ENCODE measurements at places on chromosomes 2 and 18.
A peak's percentile ranks its signal among the peaks of the same experiment; 100 is the strongest.

DNA sequence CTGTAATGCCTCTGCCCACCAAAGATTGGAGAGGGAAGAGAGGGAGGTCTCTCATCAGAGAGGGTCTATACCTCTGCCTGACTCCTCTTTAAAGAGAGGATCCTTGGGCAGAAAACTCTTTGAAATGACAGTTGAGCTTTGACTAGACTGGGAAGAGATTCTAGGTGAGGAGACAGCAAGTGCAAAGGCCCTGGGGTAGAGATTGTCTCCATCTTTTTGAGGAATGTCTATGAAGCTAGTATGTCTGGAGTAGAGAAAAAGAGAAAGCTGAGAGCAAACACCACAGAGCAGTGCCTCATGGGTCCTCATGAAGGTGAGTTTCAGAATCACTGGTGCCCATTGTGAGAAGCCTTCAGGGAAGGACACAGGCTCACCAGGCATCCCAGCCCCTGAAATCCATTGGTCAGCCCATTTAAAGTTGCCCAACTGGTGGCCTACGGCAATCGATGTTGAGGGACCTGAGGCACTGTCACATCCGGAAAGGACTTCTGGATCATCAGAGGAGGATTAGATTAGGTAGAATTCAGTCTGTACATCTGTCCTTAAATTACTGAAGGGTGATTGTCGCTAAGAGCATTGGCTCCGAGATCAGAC is 31.5 kb downstream of the LBH start:
- DNase-seq: no peak

DNA sequence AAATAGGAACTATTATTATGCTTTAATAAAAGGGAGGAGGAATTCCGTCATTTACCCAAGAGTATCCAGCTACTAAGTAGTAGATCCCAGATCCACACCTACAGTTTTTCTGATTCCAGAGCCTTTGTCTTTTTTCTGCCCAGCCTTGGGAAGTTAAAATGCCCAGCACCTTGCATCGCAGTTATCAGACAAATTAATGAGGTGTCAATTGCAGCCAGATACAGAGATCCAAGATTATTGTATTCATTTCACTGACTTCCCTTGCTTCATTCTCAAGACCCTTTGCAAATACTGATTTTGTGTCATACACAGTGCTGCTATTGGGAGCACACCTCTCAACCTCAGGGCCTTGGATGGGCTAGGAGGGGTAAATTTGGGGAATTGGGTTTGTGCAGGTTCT is 1.1 kb downstream of the IL18R1 start:
- DNase-seq: no peak

DNA sequence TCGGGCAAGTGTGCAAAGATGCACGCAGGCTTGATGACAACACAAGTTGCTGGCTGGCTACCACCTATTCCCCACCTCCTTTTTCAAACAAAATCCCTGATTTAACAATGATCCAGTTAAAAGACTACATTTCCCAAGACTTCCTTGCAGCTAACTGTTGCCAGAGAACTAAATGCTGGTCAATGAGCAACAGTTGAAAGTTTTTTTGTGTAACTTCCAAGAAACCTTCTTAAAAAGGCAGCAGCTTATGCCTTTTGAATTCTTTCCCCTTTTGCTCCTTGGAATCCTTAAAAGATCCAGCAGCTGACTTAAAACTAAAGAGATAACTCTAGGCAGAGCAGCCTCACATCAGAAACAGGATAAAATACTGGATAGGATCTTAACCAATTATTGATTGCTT is 38.5 kb downstream of the NPHP1 start:
- no peak for DNase-seq

GRCh38 chr2:219171231-219171651 is 1.4 kb upstream of the SLC23A3 start:
- no peak for DNase-seq

GRCh38 chr2:38947241-38948239 is 57.9 kb downstream of the ARHGEF33 start:
- DNase-seq: peak; percentile 27

DNA sequence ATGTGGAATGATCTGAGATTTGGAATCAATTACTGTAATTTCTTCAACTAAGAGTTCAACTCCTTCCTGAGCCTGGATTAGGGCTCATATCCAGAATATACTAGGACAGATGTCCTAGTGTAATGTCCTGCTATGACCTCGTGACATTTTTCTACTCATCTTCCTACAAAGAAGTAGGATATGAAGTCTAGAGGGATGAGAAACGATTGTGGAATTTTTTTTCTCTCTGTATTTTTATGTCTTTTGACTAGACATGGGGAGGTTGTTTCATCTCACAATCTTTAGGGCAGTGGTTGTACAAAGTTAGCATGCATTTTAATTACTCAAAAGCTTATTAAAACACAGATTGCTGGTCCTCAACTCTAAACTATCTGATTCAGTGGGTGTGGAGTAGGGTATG is 203.0 kb downstream of the PARD3B start:
- DNase-seq: no peak

DNA sequence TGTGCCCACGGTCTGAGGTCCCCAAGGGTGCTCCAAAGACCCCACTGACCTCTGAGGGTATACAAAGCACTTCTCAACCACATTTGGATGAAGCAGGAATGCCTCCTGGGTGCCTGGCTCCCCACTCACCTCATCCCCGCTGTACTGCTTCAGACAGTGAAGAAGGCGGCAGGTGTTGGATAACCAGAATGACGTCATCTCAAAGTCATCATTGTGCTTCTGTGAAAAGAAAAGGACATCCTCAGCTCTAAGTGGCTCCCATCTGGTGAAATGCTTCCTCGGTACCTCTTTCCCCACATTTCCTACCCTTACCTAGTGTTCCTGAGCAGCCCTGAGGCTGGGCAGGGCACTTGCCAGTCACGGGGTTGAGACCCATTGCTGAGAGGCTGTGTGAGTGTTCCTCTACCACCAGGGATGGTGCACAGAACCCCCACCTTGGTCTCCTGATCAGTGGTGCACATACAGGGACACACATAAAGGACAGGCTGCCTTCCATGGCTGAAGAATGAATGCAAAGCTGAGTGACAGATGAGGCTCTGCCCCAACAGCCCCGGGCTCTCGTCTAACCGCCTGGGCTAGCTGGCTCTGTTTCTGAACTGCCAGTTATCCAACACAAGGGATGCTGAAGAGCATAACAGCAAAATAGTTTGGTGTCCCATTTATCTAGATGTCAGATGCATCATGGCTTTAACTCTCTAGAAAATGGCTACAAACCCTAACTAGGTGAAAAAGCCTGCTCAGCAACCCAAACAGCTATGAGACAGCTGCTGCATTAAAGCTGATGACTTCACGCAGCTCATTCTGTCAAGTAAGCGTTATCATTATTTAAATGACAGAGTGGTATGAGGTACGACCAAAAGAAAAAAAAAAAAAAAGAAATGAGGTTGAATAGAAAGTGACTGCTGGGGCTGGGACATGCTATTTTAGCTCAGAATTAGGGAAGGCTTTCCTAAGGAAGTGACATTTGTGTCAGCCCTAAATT is 28.2 kb upstream of the ACAA2 start:
- no peak for DNase-seq

DNA sequence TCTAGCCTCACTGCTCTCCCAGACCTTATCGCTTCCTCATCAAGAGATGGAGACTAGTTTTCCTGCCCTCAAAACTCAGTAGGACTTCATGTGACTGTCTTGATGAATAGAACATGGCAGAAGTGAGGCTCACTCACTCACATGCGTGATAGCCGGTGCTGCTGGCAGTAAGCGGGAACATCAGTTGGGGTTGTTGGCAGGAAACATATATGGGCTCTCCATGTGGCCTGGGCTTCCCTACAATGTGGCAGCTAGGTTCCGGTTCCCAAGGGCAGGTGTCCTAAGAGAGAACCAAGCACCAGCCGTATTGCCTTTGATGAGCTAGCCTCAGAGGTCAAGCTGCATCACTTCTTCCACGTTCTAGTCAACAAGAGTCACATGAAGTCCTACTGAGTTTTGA is 15.2 kb upstream of the FAHD2A start:
- DNase-seq: no peak

DNA sequence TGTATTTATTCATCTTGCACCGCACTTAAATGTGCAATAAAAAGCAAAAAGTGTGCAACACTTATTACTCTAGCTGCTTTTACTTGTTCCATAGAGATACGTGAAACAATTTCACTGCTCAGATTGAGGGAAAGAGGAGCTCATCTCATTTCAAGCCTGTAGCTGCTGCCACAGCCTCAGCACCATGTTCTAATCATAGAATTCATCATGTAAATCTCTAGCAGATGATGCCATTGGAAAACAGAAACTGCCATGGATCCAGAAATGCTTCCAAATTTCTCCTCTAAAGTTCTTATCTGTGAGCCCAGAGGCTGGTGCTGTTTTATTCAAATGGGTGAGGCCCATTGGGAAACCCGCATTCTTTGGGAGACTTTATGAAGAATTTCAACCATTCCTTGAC is 2.0 kb downstream of the CDC42EP3 start:
- DNase-seq: no peak

DNA sequence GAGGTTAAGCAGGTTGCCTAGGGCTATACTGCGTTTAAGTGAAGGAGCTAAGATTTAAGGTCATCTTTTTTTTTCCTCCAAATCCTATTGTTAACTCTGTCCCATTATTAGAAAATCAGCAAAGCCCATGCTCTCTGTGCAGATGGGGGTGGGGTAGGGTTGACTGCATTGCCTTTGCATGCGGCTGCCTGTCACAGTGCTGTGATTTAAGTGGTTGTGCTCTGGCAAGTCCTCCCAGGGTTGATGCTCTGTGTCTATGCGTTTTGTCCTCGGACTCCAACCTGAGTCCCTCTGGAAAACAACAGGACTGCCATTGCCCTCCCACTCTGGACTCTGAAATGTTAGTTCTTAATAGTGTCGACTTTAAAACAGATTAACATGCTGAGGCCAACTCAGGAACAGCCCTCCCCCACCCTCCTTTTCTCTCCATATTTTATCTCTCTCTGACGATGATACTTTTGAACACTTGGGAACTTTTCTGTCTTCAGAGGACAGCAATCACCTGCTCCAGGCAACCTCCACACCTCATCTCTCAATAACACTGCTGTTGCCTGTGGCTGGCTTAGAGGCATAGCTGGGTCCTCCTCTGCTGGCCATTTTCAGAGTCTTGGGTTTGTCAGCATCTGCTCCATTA is 5.8 kb downstream of the FHOD3 start:
- no peak for DNase-seq

DNA sequence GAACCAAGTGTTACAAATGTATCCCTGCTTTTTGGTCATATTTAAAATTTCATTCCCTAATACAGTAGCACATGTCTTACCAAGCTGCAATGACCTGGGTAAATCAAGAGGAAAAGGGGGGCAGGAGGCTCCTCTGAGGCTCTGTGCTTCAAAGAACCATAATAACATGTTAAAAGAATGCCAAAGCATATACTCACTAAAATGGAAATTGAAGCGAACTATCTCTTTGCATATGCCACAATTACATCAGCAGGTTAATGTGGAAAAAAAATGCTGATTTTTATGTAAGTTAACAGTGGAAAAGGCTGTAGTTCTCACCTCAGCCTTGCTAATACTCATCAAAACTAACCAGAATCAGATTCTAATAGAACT is 37.5 kb upstream of the NCKAP5 start:
- DNase-seq: no peak

GRCh38 chr2:102046135-102046986 is 54.6 kb downstream of the IL1R2 start:
- no peak for DNase-seq

DNA sequence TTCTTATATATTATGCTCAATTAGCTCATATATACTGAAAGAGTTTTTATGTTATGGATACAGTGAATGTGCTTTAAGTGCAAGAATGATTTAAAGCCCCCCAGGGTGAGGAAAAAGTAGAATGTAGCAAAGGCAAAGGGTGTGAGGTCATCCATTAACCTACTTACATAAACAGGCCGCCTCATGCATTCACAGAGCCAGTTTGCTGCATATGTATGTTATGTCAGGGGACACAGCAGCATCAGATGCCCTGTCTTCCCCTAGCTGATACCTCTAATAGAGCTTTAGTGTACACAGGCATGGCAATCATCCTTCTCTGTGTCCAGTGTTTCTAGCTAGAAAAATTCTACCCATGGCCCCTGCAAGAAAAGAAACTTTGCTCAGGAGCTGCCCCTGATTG is 187.8 kb upstream of the FSHR start:
- DNase-seq: no peak

DNA sequence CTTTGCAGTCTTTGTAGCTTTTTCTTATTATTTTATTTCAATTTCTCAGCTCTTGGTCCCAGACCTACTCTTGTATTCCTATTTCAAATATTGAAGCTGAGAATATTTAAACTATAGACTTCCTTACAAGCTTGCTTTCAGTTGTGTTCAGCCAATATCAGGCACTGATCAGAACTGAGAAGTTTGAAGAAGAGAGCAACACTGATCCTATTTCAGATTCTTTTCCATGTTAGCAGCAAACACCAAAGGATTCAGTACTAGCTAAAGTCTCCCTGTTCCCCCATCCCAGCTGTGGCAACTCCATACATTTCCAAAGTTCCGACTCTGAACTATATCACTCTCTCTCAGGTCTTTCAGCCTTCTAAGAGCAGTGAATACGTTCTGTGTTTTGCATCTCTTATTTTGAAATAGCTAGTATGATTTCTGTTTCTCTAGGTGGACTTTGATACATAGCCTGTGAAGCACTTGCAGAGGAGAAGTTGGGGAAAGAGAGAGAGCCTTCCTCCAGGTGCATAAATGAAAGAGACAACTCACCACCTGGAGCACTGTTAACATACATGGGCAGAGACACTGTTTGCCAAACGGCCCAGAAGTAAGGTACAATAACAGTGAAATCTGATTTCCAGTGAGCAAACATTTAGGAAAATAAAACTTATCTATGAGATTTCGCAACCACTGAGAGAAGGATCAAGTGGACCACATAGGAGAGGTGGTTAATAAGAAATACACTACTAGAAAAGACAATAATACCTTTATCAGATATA is 135.0 kb upstream of the ZNF804A start:
- DNase-seq: no peak

- DNase-seq: no peak
Measured at GRCh38 chr2:181841079-181841478, 50.5 kb upstream of the ITPRID2 start.

GRCh38 chr18:415617-416612 is 84.6 kb downstream of the COLEC12 start:
- no peak for DNase-seq

DNA sequence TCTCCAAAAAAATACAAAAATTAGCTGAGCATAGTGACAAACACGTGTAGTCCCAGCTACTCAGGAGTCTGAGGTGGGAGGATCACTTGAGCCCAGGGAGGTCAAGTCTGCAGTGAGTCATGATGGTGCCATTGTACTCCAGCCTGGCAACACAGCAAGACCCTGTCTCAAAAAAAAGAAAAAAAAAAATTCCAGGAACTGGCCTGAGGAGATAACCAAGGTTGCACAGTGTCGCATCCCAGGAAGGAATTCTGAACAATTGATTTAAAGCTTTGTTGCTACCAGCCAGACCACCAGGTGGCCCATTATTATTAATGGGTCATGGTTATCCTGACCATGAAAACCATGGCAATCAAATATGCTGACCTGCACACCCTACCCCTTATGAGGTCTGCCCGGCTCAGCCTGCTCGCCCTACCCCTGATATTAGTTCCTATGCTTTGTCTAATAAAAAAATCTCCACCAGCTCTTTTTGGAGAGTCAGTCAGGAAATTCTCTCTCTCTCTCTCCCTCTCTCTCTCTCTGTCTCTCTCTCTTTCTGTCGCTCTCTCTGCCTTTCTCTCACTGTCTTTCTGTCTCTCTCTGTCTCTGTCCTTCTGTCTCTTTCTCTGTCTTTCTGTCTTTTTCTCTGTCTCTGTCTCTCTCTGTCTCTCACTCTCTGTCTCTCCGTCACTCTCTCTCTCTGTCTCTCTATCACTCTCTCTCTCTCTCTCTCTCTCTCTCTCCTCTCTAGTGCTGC is 73.7 kb downstream of the NCAPH start:
- DNase-seq: no peak
